Activated T-cell treated with anti-CD3 and anti-CD28 coated beads, Interleukin-2, amount 50 U/mL, for 4 hours (primary cell): ENCODE measurements at places on chromosomes 7 and 10. TPM values are rescaled to one million over a fixed set of nuclear protein-coding genes. Genes with fewer than 3 reads are reported as not detected.

SLC26A5 gene
- total RNA-seq = not detected

COL17A1 gene
- total RNA-seq = not detected

PVRIG gene
- total RNA-seq = 21.9 TPM

PRR15 gene
- total RNA-seq = not detected

HECW1 gene
- not detected for total RNA-seq

DYDC2 gene
- not detected for total RNA-seq

CCT6A gene
- 440 TPM for total RNA-seq

C10orf53 gene
- not detected for total RNA-seq

C10orf62 gene
- not detected for total RNA-seq

PRKCQ gene
- total RNA-seq = 26.2 TPM

GIMAP5 gene
- 44.1 TPM for total RNA-seq

GPR37 gene
- not detected for total RNA-seq

CLDN12 gene
- total RNA-seq = 1.6 TPM
